DMS153 (cell line): ENCODE measurements at places on chromosomes 2 and 18.

GRCh38 chr2:186894478-186894877 is 45.5 kb upstream of the ZSWIM2 start:
- no peak for DNase-seq

DNA sequence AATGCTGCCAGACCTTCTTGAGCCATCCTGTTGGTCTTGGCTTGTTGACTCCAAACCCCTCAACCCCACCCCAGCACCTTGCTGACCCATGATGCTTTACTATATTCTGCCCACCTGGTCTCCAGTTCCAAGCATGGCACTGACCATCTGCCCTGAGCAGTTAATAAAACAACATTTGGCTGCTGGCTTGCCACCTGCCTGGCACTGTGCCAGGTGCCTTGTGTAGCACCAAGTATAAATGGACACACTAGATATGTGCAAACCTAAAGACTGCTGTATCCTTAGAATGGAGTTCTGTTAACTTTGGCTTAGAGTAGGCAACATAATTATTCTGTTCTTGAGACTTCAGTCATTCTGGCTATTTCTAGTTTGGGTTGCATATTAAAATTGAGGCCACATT is 91.4 kb downstream of the ACSL3 start:
- DNase-seq = peak; percentile 72

GRCh38 chr2:14831458-14831857 is 198.9 kb downstream of the LRATD1 start:
- DNase-seq = no peak

DNA sequence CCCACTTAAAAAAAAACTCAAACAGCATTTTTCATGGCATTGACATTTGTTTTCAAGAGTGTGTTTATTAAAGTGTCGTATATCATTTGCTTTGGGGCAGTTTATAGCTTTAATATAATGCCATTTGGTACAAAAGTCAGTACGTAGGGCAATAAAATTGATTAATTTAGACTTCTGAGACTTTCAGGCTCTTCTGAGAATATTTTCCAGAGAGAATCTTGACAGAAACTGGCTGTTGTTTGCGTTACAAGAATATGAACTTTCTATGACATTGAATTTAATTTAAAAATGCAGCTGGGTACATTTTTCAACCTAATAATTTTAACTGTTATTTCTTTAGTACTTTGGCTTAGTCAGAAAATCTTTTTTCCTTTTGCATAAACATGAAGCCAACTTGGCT is 98.9 kb downstream of the RNF144A start:
- no peak for DNase-seq

- DNase-seq = no peak
These were observed 176.3 kb downstream of the EIPR1 start for GRCh38 chr2:3201281-3201680.

GRCh38 chr2:154173919-154174318 is 302.2 kb downstream of the GALNT13 start:
- DNase-seq = no peak

DNA sequence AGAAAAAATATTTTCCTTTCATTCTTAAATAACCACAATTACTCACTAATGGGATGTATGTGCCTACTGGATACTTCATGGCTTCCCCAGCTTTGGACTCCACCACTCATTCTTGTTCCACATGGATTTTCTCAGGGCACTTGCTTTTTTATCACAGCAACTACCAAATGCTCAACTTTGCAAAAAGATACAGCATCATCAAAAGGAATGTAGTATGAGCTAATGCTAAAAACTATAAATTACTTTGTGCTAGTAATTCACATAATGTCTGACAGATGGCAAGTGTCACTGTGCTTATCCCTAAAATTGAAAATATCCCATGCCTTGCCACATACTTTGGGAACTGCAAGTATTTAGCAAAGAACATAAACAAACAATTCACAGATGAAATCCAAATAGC is 130.4 kb upstream of the ZFP36L2 start:
- no peak for DNase-seq

GRCh38 chr18:36328916-36329315 is 31.4 kb downstream of the FHOD3 start:
- no peak for DNase-seq

DNA sequence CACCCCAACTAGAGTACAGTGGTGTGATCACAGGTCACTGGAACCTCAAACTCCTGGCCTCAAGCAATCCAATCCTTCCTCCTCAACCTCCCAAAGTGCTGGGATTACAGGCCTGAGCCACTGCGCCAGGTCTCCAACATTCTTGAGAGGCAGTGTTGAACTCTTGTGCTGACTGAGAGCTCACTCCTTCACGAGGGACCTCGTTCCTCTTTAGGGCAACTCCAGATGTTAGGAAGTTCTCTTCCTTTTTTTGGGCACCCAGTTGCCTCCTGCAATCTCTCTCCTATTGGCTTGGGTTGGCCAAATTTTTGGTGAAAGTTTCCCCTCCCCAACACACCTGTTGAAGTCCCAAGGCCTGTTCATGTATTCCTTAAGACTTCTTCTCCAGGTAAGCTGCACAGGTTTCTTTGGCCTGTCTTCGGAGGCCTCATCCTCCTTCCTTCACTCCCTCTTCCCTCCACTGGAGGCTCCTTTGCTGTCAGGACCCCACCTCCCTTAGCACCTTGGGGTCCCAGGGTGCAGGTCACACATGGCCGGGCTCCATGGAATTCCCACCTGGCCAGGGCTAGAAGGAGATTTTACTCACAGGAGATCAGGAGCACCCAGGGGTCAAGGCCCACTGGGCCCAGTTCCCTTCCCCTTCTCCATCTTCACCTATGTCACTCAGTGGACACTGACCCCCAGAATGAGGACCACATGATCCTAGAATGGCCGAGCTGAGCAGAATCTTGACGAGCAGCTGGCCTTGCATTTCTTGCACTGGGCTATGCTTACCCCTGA is 94.6 kb upstream of the SMAD2 start:
- DNase-seq = no peak

DNA sequence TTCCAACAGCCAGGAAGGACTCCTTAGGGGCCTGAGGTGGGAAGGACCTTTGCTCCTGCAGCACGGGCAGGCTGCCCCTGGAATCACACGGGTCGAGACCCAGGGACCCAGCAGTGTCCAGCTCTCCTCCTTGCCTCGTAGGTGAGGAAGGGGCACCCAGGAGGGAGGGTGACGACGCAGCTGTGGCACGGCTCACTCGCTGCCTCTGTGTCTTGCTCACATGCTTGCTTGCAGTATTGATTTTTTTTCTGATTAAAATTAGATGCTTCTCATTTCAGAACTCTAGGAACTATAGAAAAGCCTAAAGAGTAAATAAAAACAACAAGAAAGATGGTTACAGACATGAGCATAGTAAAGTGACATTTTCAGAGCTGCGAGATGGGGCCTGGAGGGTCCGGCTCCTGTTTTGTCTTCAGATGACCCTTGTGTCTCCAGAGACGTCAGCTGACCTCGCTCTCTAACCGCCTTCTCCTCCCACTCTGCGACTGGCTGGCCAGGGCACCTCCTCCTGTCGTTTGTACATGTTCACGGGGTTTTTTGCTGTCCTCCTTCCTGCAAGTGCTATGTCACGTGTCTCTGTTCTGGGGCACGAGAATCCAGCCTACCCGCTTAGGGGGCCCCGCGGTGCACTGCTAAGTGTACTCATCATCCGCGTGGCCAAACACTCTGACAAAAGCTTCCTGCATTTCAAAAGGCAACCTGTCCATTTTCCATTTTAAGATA is 65.7 kb upstream of the ZNF236 start:
- peak; percentile 58 for DNase-seq

- DNase-seq = no peak
These were observed 25.7 kb downstream of the G6PC2 start for GRCh38 chr2:168926621-168927386.

- no peak for DNase-seq
These were observed 987.5 kb downstream of the DCDC2C start for GRCh38 chr2:4690913-4691312.

- DNase-seq = peak; percentile 48
These were observed 120.4 kb downstream of the DCDC2C start for GRCh38 chr2:3823748-3824147.

GRCh38 chr2:99420751-99421299 is 69.0 kb downstream of the REV1 start:
- no peak for DNase-seq

DNA sequence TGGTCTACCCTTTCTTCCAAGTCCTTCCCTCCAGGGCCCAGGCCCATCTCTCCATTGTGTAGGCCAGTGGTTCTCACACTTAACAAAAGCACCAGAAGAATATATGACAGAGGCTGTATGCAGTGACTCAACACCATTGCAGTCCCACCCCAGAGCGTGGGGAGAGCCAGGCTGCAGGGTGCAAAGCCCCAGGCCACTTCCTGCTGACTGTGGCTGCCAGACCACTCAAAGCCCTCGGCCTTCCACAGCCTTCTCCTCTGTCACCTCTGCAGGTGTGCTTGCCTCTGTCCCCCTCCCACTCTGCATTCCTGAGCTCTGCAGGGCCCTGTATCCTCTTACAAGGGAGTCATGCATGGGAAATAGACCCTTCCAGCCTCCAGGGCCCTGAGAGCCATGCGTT is 40.4 kb upstream of the ARHGEF4 start:
- no peak for DNase-seq

- DNase-seq = no peak
These were observed 138.9 kb downstream of the HAUS1 start for GRCh38 chr18:46243095-46243494.

DNA sequence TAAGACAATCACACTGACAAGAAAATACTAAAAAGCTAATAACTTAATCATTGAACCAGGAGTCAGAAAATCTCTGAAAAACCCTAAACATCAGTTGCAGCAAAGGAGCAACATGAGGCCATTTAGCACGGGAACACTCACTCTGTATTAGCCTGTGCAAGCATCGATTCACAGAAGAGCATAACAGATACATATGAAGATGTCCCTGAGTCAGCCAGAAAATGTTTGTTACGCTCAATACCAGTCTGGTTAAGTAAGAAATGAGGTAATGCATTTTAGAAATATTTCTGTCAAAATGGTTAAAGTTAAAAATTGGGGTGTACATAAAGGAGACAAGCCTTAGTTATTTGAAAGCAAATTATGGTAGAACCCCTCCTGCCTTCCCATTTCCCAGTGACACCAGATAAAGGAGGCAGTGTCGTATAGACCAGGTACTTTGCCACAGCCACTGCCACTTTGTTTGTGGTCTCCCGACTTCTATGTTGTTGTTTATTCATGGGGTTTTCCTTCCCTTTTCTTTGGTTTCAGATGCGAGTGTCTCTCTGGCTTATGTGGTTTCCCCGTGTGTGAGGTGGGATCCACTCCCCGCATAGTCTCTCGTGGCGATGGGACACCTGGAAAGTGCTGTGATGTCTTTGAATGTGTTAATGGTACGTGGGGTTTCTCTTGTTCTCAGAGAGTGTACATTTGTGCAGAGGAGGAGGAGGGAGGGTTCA is 108.6 kb downstream of the CRIM1 start:
- DNase-seq = no peak

GRCh38 chr18:78972930-78973331 is 6.7 kb upstream of the SALL3 start:
- no peak for DNase-seq

DNA sequence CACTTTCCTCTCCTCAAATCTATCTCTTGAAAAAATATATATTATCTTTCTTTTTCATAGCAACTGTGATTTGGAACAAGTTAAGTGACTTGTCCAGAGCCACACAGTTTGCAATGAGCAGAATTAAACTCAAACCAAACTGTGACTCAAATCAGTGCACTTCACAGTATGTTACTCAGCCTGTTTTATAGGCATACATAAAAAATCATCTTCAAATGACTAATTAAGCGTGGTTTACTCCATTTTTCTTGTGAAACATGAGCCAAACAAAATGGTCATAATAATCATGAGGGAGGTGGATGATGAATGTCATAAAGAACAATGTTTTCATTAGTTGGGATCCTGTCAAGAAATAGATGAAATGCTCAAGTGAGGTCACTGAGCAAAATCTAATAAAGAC is 6.1 kb upstream of the CCDC178 start:
- no peak for DNase-seq

GRCh38 chr2:15042801-15043217 is 410.3 kb downstream of the LRATD1 start:
- peak; percentile 35 for DNase-seq

- no peak for DNase-seq
These were observed 1.1 kb downstream of the MARCHF4 start for GRCh38 chr2:216370961-216371712.

GRCh38 chr18:73948084-73948483 is 199.6 kb downstream of the FBXO15 start:
- DNase-seq = no peak
